ENCODE measurements at places on chromosomes 7 and 10. TPM values are rescaled to one million over a fixed set of nuclear protein-coding genes. Genes with fewer than 3 reads are reported as not detected.

DNA sequence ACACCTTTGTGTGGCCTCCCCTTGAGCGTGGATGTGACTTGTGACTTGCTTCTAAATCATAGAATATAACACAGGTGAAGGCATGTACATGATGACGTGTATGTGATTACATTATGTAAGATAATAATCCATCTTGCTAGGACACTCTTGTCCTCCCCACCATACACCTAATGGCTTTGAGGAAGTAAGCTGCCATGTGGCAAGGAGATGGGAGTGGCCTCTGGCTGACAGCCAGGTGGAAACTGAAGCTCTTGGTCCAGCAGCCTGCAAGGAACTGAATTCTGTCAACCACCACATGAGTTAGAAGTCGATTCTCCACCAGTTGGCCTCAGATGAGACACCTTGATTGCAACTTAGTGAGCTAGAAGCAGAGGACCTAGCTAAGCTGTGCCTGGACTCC lies 67.4 kb upstream of the ELN start:
- no peak for DNase-seq

DNA sequence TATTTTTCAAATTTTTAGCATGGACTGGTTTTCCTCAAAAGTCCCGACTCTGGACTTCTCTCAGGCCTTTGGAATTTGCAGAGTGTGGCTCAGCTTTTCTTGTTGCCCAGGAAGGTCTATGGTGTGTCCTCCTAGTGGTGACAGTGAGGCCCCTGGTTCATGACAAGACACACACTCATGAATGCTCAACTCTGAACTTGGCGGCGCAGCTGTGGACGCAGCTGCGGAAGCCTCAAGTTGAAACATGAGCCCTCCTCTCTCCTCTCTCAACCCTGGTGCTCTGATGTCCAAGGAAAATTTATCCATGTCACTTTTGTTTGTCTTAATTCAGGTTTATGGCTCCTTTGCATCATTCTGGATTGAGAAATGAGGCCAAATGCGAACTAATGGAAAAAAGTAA lies 183.9 kb downstream of the HECW1 start:
- no peak for DNase-seq

GRCh38 chr10:123704812-123705211 lies 38.7 kb downstream of the GPR26 start:
- DNase-seq = no peak

GRCh38 chr7:11005202-11005601 lies 31.5 kb downstream of the PHF14 start:
- no peak for DNase-seq

DNA sequence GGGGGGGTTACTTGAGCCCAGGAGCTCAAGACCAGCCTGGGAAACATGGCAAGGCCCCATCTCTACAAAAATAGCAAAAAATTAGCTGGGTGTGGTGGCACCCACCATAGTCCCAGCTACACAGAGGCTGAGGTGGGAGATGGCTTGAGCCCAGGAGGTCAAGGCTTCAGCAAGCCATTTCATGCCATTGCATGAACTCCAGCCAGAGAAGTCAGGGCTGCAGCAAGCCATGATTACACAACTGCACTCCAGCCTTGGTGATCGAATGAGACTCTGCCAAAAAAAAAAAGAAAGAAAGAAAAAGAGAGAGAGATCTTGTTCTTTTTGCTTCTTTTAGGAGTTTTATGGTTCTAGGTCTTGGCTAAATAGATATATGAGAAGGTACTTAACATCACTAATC lies 200.2 kb upstream of the PHYHIPL start:
- no peak for DNase-seq

Gene SPRN
- not detected for total RNA-seq

Measured in right atrium auricular region (tissue), 2 donors.